ENCODE measurements at places on chromosomes 5 and 9.

- DNase-seq = no peak
Observed at GRCh38 chr5:44821164-44821563, 12.4 kb downstream of the MRPS30 start.

- DNase-seq = no peak
Observed at GRCh38 chr5:64299805-64300204, 134.2 kb downstream of the RNF180 start.

DNA sequence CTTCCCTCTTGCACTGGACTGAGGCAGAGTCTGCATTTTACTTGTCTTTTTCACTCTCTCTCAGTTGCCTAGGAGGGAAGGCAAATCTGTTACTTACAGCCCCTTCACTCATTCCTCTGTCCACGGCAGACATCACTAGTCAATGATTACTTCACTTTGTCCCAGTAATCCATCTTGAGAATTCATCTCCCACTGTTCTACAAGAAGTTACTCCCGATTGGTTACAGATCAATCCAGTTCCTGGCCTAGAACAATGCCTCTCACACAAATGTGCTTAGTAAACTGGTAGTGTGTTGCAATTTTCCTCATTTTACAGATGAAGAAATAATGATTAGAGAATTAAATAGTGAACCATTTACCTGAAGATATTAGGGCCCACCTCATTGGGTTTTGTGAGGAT is 49.7 kb upstream of the SPATA31D4 start:
- DNase-seq = no peak

DNA sequence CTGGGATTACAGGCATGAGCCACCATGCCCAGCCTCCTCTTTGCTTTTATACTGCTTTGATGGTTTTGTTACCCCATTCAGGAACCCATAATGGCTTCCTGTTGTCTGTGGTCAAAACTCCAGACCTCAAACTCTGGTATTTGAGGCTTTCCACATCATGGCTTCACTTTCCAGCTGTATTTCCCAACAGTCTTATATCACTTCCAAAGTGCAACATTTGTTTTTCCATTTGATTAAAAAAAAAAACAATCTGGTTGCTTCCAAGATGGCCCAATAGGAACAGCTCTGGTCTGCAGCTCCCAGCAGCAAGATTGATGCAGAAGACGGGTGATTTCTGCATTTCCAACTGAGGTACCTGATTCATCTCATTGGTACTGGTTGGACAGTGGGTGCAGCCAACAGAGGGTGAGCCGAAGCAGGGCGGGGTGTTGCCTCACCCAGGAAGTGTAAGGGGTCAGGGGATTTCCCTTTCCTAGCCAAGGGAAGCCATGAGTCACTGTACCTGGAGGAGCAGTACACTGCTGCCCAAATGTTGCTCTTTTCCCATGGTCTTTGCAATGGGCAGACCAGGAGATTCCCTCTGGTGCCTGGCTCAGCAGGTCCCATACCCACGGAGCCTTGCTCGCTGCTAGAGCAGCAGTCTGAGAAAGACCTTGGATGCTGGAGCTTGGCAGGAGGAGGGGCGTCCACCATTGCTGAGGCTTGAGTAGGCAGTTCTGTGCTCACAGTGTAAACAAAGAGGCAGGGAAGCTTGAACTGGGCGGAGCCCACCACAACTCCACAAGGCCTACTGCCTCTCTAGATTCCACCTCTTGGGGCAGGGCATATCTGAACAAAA is 458.4 kb downstream of the KDM4C start:
- peak; percentile 5 for DNase-seq

DNA sequence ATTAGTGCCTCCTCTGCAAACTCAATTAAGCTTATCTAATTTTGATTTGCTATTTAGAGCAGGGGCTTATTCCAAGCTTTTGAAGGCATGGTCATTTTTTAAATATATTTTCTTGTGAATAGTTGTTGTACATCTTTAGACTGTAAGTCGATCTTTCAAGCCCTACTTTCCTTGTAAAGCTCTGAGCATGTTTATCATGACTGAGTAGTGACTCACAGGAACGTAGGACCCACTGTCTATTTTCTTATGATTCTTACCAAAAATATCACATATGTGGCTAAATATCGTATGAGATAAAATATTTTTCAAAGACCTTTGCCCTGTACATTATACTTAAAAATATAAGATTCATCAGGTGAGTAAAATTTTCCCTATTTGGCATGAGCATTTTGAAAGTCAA is 440.4 kb upstream of the GRIN3A start:
- no peak for DNase-seq

DNA sequence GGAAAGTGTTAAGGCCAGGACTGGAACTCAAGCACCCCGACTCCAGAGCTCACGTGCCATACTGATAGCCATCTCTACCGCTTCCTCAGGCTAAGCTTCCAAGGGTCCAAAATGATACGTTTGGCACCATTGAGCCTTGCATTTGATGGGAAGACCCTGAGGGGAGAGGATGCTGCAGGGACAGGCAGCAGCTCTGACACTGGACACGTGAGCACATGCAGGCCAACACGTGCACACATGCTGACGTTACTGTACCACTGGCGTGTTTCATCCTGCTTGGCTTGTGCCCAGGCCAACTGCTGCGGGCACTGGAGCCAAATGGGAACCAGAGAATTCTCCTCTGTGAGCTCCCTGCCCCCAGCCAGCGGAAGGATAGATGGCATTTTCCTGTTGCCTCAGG is 5.2 kb downstream of the FAT2 start:
- DNase-seq = no peak

DNA sequence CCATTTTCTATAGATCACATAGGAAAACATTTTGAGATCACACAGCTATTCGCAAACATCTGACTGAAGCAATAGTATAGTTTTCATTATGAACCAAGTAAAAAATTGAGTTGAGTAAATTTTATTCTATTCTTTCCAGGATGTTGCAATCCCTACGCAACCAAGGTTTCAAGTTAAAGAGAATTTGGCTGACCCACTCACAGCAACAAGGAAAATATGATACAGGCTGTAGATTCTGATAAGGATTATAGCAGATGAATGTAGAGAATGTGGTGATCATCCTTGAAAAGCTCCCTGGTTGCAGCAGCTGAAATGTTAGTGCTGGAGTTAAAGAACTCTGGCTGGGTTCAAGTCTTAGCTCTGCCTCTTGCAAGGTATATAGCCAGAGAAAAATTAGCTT is 4.7 kb downstream of the ABCA1 start:
- no peak for DNase-seq

DNA sequence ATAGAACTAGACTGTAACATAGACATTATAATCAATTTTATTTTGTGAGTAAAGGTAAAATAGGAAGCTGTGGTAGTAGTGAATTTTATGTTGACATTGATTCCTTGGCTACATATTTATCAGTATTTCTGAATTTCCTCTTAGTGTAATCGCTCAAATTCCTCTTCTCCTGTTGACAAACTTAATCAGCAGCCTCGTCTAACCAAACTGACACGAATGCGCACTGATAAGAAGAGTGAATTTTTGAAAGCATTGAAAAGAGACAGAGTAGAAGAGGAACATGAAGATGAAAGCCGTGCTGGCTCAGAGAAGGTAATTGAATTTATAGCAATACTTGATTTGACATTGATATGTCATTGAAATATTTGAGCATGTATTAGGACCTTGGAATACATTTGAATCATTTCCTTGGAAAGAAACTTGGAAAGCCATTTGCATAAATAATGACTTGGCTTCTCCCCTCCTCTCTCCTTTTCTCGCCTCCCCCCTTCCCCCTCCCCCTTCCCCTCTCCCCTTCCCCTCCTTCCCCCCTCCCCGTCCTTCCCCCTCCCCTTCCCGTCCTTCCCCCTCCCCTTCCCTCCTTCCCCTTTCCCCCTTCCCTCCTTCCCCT is 75.5 kb downstream of the GPBP1 start:
- no peak for DNase-seq

DNA sequence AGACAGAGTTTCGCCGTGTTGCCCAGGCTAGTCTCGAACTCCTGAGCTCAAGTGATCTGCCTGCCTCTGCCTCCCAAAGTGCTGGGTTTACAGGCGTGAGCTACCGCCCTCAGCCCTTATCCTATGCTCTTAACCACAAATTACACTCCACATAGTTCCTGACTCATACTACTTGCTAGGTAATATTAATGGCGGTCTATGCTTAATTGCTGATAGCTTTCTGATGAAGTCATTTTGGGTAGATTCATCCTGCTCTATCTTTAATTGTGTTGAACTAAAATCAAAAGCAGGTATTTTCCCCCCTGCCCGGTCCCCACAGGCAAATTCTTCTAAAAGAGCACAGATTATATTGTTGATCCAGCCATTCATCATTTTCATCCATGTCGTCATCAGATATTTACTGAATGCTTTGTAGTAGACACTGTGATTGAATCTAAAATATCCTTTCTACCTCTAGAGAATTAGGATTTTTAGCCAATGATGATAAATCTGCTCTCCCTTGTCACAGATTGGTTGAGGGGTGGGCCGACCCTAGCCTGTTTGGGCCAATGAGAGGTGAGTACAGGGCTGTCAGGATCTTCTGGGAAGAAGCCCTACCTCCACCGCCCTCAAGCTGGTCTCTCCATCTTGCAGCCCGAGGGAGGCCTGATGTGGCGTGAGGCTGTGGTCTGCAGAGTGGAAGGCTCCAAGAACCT is 144.8 kb downstream of the NR3C1 start:
- DNase-seq = no peak

GRCh38 chr5:150309101-150309885 is 6.6 kb upstream of the ARSI start:
- no peak for DNase-seq

GRCh38 chr5:150057996-150058395 is 28.4 kb downstream of the CSF1R start:
- no peak for DNase-seq

DNA sequence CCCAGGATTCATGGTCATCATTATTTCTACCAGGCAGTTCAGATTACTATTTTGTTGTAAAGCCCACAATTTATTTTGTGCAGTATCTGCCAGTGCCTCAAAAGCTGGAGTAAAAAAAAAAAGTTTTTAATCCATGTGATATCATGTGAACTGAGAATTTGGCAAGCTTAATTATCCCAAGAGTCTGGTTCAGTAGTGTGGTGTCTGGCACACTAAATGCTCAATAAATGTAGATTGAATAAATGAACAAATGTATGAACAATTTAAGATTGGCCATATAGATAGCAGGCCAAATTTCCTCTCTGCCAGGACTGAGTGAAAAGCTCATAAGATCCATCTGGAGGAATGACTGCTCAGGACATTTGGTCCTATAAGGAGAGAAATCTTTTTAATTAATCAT is 533.0 kb downstream of the TLE1 start:
- DNase-seq = no peak

GRCh38 chr5:34491251-34491620 is 164.9 kb upstream of the RAI14 start:
- DNase-seq = no peak

DNA sequence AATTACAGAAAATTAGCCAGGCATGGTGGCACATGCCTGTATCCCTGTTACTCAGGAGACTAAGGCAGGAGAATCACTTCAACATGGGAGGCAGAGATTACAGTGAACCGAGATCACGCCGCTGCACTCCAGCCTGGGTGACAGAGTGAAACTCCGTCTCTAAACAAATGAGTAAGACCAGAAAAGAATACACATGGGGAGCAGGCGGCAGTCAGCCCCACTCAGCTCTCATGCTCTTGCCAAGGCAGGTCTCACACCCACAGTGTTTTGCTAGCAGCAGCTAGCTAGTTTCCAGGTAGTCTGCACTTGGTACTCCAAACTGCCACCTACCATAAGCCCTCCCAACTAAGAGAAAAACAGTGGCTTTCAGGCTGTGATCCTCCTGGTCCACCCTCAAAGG is 722.3 kb upstream of the CTNND2 start:
- no peak for DNase-seq

DNA sequence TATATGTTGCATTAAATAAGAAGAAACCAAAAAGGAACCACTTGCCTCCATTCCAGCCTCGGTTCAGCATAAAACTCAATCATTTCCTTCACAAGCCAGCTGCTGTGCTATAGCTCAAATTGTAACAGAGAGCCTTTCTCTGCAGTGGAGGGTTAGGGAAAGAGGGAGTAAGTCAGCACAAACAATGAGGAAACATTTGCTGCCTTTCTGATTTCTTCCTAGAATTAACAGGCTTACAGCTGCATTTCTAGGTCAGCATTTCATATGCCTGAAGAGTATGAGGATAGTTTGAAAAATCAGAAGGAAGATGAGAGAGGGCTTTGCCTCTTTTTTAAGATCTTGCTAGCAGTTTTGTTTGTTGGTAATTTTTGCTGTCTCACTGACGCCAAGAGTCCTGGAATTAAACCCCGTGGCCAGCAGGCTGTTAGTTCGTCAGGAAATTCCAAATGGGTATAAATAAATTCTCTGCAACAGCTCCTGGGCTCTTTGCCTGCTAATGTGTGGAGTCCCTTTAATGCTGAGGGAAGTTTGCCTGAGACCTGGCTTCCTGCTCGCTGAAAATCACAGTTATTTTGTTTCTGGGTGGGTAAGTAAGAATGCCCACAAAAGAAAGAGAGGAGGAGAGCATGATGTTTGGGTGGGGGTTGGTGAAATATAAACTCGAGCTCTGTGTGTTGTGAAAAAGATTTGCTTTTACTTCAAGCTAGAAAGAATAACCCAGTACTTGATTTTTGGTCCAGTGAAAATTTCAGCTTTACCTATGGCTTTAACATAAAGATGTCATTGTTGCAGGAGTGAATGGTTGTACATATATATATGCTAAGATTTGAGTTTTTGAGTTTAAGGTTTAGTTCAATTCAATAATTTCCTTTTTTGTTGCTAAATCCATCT is 148.1 kb upstream of the DMRT1 start:
- no peak for DNase-seq

DNA sequence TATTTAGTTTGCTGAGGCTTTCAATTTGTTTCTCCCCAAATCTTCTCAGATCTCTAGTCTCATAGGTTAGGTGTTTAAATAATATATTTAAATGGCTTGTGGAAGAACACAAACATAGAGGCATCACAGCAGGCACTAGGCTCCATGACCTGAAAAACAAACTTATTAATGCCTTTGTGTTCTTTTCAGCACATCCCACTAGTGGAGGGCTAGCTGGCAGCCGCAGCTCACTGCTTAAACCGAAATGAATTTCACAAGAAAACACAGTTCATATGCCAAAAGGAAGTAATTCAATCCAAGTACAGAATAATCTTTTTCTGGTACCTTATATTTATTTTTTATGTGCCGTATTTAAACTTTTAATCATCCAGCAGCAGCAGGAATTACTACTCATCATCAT is 382.5 kb downstream of the PLK2 start:
- DNase-seq = no peak

DNA sequence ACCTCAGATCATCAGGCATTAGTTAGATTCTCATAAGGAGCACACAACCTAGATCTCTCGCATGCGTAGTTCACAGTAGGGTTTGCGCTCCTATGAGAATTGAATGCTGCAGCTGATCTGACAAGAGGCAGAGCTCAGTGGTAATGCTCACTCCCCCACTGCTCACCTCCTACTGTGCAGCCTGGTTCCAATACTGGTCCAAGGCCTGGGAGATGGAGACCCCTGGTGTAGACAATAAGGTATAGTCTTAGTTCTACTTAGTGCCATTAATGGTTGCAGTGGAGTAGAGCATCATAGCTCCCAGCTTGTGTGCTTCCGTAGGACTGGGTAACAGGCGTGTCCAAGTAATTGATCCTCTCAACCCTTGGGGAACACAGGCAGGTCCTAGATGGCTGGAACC is 70.4 kb upstream of the ANKRD55 start:
- no peak for DNase-seq
